ENCODE measurements at places on chromosomes 5 and 9.

DNA sequence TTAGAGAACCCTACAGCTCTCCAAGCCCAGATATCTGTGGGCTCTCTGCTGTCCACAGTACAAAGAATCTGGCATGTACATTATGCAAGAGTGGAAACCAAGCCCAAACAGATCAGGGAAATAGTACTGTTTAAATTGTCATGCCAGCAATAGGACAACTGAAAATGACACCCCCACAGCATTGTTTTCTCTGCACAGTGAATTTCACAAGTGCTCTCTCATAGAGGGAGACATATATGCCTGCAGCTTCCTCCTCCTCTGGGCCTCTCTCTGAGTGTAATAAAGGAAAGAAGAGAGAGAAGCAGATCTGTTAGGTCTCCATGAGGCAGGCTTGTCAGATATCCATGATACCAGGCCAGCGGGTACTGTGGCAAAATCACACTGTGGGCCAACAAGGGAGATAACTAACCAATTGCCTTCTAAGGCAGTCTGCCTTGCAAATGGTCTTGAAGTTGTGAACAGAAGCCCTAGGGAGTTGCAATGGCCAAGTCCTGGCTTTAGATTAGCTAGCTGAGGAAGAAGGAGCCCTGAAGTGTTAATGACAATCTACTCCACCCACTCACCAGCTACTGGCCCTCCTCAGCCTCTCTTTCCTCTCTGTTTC lies 54.4 kb upstream of the JMY start:
- DNase-seq = no peak

DNA sequence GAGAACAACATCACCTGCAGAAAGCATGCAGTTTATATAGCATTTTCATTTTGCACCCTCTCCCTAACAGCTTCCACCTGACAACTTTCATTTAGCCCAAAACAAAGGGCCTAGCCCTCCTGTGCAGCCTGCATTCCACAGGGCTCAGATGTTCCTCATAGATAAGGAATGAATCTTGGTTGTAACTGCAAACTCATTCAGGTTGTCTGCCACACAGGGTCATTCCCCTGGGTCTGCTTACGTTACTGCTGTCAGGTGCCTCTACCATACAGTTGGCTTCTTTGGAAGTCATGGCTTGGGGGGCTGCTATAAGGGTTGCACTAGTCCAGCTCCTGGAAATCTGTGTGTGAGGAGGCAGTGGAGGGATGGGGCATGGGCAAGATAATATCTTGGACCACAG lies 2.7 kb upstream of the DCP2 start:
- DNase-seq = no peak

DNA sequence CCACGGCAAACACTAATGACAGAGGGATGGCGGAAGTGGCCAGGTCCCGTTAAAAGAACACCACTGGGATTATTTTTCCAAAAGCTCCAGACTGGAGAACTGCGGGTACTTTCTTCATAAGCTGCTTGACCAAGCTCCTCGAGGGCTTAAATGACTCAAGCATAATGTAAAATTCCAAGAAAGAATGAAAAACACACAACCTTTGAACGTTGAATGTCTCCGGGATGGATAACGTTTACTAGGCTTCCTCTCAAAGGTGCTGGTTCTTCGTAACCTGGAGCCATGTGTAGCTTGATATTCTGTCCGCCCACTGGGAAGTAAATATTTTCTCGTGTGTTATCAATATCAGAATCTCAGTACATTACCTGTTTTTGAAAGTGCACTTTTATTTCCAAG lies 67.6 kb downstream of the EPB41L4B start:
- DNase-seq = no peak

DNA sequence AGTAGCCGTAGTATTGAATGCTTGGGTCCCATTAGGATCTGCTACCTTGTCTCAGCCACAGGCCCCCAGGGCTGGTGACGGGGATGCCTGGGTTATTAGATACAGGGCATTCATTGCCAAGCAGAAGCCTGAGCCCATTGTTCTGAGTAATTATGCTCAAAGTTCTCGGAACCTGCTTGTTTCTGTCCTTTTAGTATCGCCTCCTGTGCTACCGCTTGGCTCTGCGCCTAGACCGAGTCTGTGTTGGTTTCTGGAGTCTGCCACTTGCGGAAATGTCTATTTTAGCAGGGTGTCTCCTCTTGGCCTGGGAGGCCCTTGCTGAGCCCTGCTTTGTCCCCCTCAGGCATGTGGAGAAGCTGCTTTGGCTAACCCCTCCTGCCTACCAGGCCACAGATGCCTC lies 506.1 kb downstream of the BNC2 start:
- no peak for DNase-seq

DNA sequence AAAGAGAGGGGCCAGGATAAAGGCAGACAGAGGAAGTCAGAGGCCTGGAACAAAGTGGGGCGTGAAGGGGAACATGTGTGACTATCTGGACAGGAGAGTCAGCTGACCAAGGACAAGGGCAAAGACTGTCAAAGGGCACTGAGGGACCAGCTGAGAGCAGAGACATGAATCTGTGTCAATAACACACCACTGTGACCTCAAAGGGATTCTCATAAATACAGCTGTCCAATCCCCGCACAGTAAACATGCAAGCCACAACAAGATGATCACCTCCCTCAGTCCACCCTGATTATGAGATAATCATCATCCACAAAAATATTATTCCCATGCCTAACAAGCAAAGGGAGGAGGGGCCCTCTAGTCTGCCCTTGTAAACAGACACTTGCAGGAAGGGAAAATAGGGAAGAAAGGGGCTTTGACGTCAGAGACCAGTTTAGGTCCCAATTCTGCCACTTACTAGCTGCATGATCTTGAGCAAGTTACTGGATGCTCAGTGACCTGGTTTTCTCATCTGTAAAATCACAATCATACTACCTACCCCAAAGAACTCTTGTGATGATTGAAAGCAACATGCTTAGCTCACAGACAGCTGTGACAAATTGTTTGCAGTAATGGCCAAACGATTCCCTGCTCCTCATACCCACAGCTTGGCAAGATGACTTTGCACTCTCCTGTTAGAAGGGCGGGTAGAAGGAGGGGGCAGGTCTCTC lies 41.8 kb downstream of the RAPGEF1 start:
- no peak for DNase-seq

- no peak for DNase-seq
Observed at GRCh38 chr5:171152382-171152781, 156.7 kb upstream of the TLX3 start.

DNA sequence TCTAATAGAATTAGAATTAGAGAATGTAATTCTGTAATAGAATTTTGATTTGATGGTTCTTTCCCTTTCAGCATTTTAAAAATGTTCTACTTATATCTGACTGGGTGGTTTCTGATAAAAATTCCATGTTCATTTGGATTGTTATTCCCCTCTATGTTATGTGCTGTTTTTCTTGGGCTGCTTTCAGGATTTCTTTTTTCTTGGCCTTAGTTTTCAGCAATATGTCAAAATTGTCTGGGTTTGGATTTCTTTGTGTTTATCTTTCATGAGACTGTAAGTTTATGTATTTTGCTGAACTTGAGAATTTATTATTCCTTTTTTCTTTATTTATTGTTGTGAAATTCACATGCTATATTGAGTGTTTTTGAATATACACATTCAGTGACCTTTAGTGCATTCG lies 189.1 kb downstream of the RANBP17 start:
- no peak for DNase-seq

DNA sequence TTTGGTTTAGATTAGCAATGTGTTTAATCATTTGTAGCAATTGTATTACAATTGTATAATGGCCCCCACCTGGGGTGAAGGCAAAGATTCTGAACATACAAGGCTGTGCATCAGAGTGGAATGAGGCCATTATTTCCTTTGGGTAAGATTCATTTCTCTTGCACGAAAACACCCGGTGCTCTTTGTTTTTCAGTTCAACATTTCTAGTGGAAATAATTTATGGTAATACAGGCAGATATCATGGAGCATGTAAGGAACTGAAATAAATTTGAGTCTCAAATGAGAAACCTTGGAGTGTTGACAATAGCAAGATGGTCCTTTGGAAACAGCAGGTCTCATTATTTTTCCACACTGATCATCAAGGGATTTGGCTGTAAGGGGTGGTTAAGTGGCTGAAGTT lies 475.9 kb downstream of the GABRG2 start:
- DNase-seq = no peak

DNA sequence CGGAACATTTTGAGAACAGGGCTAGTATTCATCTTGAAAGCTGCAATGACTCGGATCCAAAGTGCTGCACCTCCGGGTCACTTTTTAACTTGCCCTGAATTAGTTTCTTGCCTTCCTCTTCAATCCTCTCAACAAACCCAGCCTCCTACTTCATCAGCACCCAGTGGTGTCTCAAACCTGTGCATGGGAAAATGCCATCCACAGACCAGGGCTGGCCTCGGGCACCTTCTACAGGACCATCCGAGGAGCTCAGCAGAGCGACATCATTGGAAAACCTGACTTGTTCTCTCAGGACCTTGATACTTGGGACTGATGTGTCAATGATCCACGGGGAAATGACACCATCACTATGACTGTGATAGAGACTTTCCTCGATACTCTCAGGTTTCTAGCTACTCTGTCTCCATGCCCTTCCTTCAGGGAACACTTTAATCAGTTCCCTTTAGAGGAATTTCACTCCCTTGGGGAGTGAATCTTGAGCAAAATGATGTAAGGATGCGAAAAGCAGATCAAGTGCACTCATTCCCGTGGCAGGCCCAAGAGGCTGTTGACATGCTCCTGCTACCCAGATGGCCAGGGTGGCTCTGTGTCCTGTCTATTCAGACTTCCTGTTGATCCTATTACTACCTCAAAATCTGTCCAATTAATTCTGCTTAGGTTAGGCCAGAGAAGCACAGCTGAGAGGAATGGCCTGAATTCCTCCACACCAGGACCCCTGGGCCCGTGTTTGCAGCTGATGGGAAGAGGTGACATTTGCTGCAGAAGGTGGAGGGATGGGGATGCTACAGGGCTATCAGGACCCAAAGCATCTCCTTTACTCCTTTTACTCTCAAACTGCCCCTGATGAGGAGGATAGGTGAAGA lies 96.5 kb upstream of the SLC25A48 start:
- no peak for DNase-seq

DNA sequence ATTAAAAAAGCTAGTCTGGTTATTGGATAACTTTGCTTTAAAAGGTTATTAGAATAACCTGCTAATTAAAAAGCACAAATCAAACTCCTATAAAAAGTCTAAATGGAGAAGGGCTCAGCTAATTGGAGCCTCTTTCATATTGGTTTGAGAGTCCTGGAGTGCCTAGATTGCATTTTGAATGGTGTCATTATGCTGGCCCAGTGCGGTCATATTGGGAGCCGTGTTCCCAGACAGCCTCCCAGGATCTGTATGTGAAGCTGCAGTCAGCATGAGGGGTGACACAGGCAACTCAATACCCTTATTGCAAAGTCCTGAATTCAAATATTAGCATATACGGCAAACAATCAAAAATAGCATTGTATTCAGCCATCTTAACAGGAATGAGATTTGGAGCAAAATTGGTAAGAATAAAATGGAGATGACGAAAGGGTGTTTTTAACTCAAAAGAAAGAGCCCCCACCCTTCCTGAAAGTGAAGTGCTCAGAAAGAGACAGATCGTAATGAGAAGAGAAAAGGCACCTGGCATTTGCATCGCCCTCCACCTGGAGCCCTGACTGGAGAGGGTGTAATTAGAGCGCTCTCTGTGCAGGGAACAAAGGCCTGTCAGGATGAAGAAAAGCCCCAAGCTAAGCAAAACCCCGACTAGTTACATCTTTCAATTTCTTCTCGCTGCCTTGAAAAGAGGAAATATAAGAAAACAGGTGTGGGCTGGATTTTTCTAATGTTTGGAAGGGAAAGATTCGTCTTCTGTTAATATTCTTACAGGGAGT lies 621.0 kb upstream of the ADAMTS16 start:
- no peak for DNase-seq

DNA sequence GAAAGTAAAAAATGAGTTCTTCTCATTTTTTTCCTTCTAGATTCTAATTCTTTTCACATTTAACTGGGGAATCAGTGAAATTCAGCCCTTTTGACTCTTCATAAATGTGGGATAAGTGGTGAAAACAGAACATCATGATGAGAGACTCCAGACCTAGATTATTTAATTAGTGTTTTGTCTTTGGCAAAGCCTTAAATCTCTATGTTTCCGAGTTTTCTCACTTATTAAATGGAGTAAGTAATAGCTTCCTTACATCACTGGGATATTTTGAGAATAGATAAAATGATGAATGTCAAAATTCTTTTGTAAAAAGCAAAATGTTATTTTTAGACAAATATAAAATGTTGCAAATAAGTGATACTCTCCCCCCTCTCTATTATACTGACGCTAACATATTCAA lies 468.6 kb upstream of the ARRDC3 start:
- DNase-seq = no peak

DNA sequence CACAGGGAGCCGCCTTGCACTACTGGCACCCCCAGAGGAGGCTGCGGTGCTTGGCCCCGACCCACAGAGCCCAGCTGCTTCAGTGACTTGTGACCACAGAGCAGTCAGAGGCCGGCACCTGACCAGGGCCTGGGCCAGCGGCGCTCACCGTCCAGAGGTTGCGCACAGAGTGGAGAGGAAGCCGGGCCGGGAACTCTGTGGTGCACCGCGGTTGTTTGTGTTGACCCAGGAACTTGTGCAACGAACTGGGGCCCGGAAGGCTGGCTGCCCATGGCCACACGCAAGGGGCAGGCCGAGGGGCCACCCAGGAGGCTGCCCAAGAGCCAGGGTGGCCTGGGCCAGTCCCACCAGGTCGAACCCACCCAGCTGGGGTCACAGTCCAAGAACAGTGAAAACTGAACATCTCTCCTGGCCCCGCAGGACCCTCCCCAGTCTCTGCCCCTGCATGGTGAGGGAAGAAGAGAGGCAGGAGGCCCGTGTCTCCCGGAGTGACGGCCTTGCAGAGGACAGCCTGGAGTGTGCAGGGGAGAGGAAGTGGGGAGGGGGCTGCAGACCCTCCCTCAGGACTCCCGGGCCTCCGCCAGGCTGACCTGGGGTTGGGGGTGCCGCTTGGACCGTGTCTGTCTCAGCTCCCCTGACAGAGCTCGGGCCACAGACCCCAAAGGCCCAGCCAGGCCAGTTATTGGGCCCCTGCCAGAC lies 42.8 kb upstream of the EGFL7 start:
- DNase-seq = peak; percentile 45

DNA sequence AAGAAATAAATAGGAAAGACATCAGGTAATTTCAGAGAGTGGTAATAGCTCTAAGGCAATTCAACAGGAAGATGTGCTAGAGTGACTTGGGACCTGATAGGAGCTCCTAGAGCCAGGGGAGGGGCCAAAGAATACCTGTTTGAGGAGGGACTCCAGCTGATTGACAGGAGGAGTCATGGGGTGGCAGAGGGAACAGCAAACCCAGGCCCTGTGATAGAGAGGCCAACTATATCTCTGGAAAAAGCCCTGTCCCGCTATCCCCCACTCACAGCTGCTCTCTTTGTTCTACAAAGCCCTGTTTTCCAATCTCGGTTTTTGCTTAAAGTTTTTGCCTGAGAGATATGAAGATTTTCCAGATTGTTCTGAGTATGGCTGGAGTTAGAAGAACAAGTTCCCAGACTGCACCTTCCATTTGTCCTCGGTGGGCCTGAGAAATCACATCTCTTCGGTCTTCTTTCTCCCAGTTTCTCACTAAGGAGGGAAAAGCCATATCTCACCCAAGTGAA lies 9.0 kb upstream of the NSD1 start:
- DNase-seq = no peak

All from hypothalamus (tissue), 51 donors.